ENCODE measurements at places on chromosomes 1 and 21. TPM values are rescaled to one million over a fixed set of nuclear protein-coding genes. Genes with fewer than 3 reads are reported as not detected.

Gene RIPK4
- 9.2 TPM for total RNA-seq

Gene TMEM201
- 3.1 TPM for total RNA-seq

Gene CDKN2C
- total RNA-seq = 6.7 TPM

Gene FAM43B
- 0.39 TPM for total RNA-seq

Gene CCDC27
- total RNA-seq = not detected

Gene ANKRD34A
- 0.22 TPM for total RNA-seq

Gene MPC2
- total RNA-seq = 22.9 TPM

Gene RHBDL2
- 0.79 TPM for total RNA-seq

Gene PLEKHA6
- total RNA-seq = 22.9 TPM

Gene SLC35F3
- 0.79 TPM for total RNA-seq

Gene TSSK3
- total RNA-seq = not detected

Gene VWA5B1
- not detected for total RNA-seq

Gene DAB1
- total RNA-seq = 0.33 TPM

Gene RGS7
- total RNA-seq = under 0.01 TPM

Gene BOLA1
- 7.7 TPM for total RNA-seq

Gene ADAM15
- total RNA-seq = 110 TPM

Gene ST6GALNAC3
- total RNA-seq = 42.8 TPM

Gene VHLL
- total RNA-seq = not detected

Gene C4BPA
- total RNA-seq = not detected

Gene IGSF3
- total RNA-seq = 120 TPM

Gene PAFAH2
- total RNA-seq = 9.4 TPM

Gene CNR2
- total RNA-seq = not detected

Gene ANGPTL3
- not detected for total RNA-seq

All from placental epithelial cell (primary cell).